ENCODE measurements at places on chromosomes 13 and 19. TPM values are rescaled to one million over a fixed set of nuclear protein-coding genes. Genes with fewer than 3 reads are reported as not detected.

Gene SSC5D
- 7.9 TPM for total RNA-seq

Gene RUBCNL
- 0.94 TPM for total RNA-seq

Gene FPR3
- total RNA-seq, result 26.0 TPM

Gene FNDC3A
- 37.2 TPM for total RNA-seq

Gene CEACAM16
- not detected for total RNA-seq

Gene CGB5
- total RNA-seq, result not detected

Gene SIGLEC12
- not detected for total RNA-seq

Gene IL17D
- 0.98 TPM for total RNA-seq

Gene DLEU7
- 0.66 TPM for total RNA-seq

Gene ZNF534
- 1.9 TPM for total RNA-seq

Gene GPC5
- not detected for total RNA-seq

Gene C1QTNF9B
- not detected for total RNA-seq

Gene EXOC3L2
- 1.3 TPM for total RNA-seq

Gene ZNF497
- 0.88 TPM for total RNA-seq

Gene ZNF577
- 23.9 TPM for total RNA-seq

Gene EPS8L1
- total RNA-seq, result 0.66 TPM

Gene GPR32
- total RNA-seq, result not detected

Gene KLK1
- total RNA-seq, result not detected

Gene PPM1N
- total RNA-seq, result 2.0 TPM

Gene ZNF628
- total RNA-seq, result 2.4 TPM

Gene KASH5
- total RNA-seq, result not detected

Gene KANK3
- 3.6 TPM for total RNA-seq

Gene HTR2A
- total RNA-seq, result not detected

All from subcutaneous adipose tissue (tissue), 4 donors.